ENCODE measurements at places on chromosomes 5 and 9. TPM values are rescaled to one million over a fixed set of nuclear protein-coding genes. Genes with fewer than 3 reads are reported as not detected.

- no peak for DNase-seq
Observed at GRCh38 chr5:73405691-73406090, 42.9 kb downstream of the FOXD1 start.

DNA sequence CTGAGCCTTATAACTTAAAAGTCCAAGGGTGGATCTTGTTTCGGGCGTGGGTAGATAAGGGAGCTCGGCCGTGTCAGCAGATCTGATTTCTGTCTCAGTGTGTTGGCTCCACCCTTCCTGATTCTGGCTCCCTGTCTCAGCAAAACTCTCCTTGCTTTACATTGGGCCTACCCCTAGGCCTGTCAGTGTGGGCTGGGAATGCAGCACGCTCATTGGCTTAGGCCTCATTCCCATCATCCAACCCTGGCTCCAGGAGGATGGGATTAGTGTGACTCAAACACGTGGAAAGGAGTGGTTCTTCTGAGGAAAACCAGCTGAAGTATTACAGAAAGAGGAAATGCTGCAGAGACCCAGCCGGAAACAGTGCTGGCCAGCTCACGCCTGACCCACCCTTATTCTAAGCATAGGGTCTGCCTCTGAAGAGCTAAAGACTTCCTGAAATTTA lies 59.9 kb downstream of the ZFAND5 start:
- DNase-seq, result peak; percentile 56

DNA sequence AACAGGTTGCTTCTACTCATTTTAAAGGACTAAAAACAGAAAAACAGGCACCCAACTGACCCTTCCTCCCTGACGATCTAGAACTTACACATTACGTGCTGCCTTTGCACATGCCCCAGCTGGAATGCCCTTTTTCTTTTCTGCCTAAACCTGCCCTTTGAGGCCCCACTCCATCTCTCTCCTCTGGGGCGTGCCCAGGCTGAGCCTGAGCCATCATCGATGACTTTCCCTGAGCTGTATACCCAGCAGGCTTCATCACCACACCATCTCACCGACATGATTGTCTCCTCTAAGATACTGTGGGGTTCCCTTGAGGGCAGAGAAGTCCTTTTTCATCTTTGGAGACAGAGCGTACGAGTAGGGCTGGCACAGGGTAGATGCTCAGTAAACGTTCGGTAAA lies 24.1 kb upstream of the GABBR2 start:
- DNase-seq, result no peak

GRCh38 chr5:94173100-94173499 lies 431.7 kb upstream of the POU5F2 start:
- no peak for DNase-seq

GRCh38 chr5:156686796-156687195 lies 163.3 kb upstream of the PPP1R2B start:
- no peak for DNase-seq

GRCh38 chr5:111472096-111472495 lies 40.2 kb downstream of the STARD4 start:
- DNase-seq, result no peak

- no peak for DNase-seq
Observed at GRCh38 chr5:74042959-74043358, 417.0 kb downstream of the ARHGEF28 start.

- no peak for DNase-seq
Observed at GRCh38 chr5:157447201-157447637, 12.8 kb upstream of the NIPAL4 start.

DNA sequence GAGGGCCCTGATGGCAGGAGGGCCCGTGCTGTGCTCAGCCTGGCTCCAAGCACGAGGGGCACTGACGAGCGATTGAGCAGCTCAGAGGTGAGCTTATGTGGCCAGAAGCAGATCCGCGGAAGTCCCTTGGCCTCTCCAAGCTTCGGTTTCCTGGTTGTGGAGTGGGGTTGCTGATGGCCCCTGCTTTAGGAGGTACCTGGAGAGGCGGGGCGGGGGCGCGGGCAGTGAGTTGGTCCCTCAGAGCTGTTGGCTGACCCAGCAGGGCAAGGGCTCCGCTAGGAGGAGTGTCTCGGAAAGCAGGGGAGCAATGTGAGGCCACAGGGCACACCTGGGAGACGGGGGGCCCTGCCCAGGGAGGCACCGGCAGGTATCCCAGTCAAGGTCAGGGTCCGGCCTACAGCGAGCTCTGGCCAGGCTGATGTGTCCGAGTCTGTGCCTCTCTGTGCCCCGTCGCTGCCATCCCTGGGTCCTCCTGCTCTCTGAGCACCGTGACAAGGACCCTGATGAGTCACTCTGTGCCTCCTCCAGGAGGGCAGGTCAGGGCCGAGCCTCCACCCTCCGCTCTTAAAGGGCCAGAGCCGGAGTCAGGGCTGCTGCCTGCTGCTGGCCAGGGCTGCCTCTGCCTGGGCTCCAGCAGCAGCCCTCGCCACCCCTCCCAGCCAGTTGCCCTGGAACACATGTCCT lies 14.8 kb downstream of the NCS1 start:
- no peak for DNase-seq

DNA sequence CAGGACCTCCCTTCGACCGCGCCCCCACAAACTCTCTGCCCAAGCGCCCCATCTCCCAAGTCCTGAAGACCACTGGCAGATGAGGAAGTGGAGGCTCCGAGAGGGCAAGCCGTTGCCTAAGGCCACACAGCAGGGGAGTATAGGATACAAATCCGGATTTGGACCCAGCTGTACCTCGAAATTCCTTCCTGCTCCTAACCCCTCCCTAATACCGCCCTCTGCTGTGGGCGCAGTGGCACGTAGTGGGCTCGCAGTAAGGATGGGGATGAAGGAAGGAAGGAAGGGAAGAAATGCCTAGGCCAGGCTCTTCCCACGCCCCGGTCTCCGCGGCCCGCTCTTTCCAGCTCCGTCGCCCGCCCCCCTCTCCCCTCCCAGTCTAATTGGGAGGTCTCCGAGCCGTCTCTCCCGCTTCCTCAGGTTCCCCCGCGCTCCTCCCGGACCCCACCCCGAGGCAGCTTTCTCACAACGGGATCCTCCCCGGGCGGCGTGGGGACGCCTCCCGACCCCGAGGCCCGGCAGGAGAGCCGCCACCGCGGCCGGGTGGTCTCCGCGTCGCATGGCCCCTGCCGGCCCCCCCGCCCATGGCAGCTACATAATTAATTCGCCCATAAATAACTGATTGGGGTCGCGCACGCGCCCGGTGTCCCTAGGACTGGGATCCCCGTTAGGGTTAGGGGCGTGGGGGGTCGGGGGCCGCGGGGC lies 138.9 kb downstream of the C9orf50 start:
- DNase-seq, result no peak

GRCh38 chr9:116417464-116417863 lies 263.9 kb downstream of the PAPPA start:
- no peak for DNase-seq

GRCh38 chr9:127444921-127445850 lies 6.0 kb downstream of the RPL12 start:
- DNase-seq, result no peak

DNA sequence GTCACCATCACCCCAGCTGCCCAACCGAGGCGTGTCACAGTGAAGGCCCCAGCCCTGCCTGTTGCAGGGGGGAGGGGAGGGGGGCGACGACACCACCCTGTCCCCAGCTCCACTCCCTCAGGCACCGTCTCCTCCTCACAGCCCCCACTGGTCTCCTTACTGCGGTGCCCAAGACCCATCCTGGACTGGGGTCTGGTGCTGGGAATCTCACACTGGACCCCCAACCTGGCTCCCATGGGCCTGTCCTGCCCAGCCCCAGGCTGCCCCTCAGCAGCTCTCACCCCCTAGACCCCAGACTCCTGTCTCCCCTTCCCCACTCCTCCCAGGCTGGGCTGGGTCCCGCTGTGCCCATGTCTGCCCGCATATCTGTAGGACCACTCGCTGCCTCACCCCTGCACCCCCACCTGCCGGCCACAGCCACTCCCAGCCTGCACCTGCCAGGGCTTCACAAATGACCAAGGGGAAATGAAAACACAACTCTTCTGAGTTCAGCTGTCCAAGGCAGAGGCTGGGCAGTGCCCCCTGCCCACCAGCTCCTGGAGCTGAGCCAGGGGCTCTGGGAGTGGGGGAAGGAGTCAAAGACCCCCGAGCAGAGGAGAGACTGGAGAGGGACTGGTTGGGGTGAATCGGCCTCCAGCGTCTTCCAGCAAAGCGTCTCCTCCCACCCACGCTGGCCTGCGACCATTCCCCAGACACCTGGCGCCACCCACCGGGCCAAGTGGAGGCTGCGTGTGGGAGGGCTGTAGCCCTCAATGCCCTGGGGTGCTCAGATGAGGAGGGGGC lies 32.6 kb upstream of the EGFL7 start:
- no peak for DNase-seq

GRCh38 chr5:11182441-11183080 lies 421.5 kb upstream of the DAP start:
- DNase-seq, result no peak

GRCh38 chr9:124210697-124211096 lies 47.1 kb upstream of the NEK6 start:
- DNase-seq, result no peak

DNA sequence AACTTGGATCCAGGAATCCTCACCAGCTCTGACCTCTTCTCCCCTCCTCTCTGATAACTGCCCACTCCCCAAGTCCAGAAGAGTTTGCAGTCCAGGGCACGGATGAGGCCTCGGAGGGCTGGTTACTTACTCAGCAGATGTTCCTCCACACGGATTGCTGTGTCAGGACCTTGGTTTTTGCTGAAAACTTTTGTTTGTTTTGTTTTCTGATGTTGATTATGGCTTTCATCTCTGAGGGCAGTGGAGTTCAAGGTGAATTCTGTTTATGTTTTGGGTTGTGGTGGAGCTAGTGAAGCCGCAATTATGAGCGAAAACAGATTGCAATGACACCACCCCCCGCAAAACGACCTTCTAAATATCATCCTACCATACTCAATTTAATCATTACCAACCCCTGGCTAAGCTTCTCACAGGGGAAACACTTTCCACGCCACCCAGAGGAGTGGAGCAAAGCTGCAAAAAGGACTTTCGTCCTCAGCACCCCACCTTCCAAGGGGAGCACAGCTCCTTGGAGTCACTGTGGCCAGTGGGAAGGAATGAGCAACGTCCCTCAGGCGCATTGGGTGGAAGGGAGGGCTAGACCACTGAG lies 92.7 kb upstream of the SAP30L start:
- DNase-seq, result no peak

GRCh38 chr9:97511655-97512427 lies 10.4 kb downstream of the TMOD1 start:
- no peak for DNase-seq

DNA sequence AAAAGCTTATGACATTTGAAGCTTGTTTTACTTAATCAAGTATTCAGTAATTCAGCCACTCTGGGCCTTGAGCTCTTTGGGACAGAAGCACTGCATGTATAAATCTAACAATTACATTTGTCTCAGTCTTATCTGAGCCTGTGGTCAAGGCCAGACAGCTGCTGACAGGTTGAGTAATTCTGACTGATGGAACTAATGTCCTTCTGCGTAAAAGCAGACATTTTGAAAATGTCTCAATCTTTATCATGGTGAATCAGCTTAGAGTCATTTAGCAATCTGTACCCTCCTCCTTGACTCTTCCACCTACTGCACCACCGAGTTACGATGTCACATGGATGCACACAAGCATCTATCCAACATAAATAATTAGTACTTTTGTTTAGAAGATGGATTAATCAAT lies 400.0 kb downstream of the ARRDC3 start:
- no peak for DNase-seq

- peak; percentile 68 for DNase-seq
Observed at GRCh38 chr5:132426525-132427138, 57.1 kb downstream of the SLC22A5 start.

DNA sequence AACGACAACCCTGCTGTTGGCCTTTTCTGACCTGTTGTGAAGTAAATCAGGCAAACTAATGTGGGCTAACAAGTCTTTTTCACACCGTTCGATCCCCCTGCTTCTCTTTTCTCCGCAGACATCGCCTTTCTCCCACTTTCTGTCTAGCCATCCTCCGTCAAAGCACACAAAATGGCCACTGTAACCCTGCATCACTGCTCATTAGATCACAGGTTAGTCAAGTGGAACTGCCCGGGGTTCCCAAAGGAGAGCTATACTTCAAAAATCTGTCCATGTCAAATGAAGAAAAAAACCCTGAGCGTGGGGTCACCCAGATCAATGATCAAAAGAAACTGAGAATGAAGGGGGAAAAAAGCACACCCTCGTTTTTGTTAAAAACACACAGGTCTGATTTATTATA lies 212.1 kb downstream of the ARL15 start:
- no peak for DNase-seq

- DNase-seq, result no peak
Observed at GRCh38 chr5:181181650-181182565, 23.1 kb downstream of the TRIM7 start.

DNA sequence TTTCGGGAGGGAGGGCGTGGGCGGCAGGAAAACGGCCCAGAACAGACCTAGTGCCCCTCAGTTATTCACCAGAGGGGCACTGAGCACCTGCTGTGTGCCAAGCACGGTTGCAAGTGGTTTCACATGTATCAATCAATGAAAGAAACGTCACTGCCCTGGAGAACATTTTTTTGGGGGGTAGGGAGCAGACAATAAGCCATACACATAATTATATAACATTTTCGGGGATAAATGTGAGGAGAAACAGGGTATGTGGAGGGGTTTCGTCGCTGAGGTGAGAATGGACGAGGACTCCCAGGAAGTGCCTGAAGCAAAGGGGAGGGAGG lies 444 bp upstream of the ZNF354A start:
- no peak for DNase-seq

DNA sequence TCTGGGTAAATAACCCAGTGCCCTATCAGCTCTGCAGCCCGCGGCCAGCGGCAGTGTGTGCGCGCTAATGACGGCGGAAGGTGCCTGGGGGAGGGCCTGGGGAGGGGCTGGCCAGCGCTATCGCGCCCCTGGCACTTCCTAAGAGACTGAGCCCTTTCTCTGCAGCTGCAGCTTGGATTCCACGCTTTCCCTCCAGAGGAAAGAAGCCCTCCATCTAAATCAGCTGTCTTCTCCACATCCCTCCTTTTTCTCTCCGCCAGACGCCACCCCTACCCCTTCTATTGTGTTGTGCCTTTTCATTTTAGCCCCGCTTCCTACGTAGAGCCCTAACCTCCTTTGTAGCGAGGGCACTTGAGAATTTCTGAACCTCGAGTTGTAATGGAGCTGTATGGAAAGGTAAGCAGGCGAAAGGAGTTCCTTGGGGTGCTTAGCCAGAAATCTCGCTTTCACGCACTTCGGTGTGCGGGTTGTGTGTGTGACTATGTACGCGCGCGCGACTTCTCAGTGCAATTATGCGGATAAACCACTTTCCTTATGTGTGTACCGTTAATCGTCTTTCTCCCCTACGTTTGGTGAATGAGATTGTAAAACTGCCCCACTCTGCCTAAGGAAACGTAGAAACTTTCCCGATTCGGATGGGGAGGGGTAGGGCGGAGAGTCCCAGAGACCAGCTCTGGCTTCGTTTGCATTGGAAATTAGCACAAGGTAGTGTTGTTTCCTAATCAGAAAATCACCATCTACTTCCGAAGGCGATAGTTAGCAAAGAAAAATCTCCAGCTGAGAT lies 664 bp upstream of the RAB3C start:
- DNase-seq, result no peak

The AK8 gene
- total RNA-seq, result 0.54 TPM

The PCDHGA4 gene
- 11.4 TPM for total RNA-seq

The COL5A1 gene
- total RNA-seq, result 127 TPM

The CCDC152 gene
- total RNA-seq, result 0.81 TPM

The POLR3G gene
- total RNA-seq, result 0.42 TPM

The SPZ1 gene
- total RNA-seq, result not detected

The SIT1 gene
- total RNA-seq, result not detected

The CD180 gene
- total RNA-seq, result 0.81 TPM

The PPP3R2 gene
- not detected for total RNA-seq

The HRCT1 gene
- total RNA-seq, result 20.4 TPM

The ISOC1 gene
- 12.0 TPM for total RNA-seq

Measured in thoracic aorta (tissue), 2 donors.